Aorta (tissue), 5 donors: ENCODE measurements at places on chromosomes 5 and 9. TPM values are rescaled to one million over a fixed set of nuclear protein-coding genes. Genes with fewer than 3 reads are reported as not detected.

Gene OR1J4
- total RNA-seq: not detected

Gene RGS14
- total RNA-seq: 15.0 TPM

Gene TNIP1
- total RNA-seq: 83.3 TPM

Gene HNRNPAB
- total RNA-seq: 112 TPM

Gene PCDHGB2
- total RNA-seq: 11.7 TPM

Gene COX7C
- 336 TPM for total RNA-seq

Gene PTGES
- total RNA-seq: 3.5 TPM

Gene CETN3
- total RNA-seq: 15.3 TPM

Gene C9orf85
- 17.9 TPM for total RNA-seq

Gene MARCHF11
- not detected for total RNA-seq

Gene ARL14EPL
- total RNA-seq: not detected

Gene BICD2
- 32.4 TPM for total RNA-seq

Gene IFNA7
- total RNA-seq: not detected

Gene ORM2
- total RNA-seq: not detected
